ENCODE measurements at places on chromosomes 2 and 18.

DNA sequence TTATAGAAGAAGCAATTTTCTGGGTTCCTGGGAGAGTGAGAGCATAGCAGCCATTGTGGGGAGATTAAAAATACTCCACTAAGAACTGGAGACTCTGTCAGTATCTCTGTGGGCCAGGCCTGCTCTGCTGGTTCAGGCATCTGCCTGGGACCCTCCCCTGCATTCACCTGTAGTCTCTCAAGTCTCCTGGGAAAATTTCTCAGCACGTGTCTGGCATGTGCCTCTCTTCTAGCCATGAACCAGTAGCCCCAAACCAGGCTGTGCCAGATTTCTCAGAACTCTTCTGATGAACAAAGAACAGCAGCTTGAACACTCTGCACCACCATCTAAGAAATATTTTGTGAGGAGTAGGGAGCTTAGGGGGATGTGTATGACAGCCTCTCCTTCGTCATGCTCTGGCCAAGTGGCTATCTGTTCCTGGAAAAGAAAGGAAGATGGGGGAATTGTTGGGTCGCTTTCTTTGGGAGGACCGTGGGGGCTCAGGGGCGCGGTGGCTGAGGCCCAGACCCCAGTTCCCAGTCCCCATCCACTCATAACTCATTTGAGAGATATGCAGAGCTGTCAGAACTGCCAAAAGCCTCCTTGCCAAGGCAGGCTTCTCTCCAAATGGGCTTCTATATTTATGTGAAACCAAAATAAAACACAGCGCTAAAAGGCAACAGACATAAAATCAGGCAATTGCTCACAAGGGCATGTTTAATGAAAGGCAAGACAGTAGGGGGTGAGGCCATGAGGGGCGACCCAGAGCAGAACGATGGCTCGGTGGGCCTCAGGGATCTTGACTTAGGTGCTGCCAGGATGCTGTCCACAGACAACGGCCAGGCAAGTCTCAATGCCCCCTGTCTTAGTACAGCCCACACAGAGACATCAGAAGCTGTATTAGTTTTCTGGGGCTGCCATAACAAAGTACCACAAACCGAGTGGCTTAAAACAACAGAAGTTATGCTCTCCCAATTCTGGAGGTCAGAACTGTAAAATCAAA, 114.7 kb upstream of the TNP1 start:
- no peak overlapping the region for H3K27ac ChIP-seq
- DNase-seq: no peak
- no peak overlapping the region for H3K4me3 ChIP-seq
- H3K27me3 ChIP-seq: no peaks in the 10 kb centered on the region

GRCh38 chr2:181103659-181104058, 123.3 kb downstream of the UBE2E3 start:
- peaks cover 3% of the 10 kb centered on the region for H3K4me1 ChIP-seq
- no peaks in the 10 kb centered on the region for H3K36me3 ChIP-seq
- H3K4me3 ChIP-seq: no peak overlapping the region
- no peaks in the 10 kb centered on the region for H3K27me3 ChIP-seq
- no peak overlapping the region for H3K27ac ChIP-seq
- DNase-seq: no peak

GRCh38 chr2:120208381-120209353, 14.5 kb downstream of the TMEM185B start:
- no peak overlapping the region for H3K27ac ChIP-seq
- no peaks in the 10 kb centered on the region for H3K27me3 ChIP-seq
- H3K36me3 ChIP-seq: no peaks in the 10 kb centered on the region
- no peak overlapping the region for H3K4me3 ChIP-seq
- DNase-seq: no peak
- H3K4me1 ChIP-seq: no peaks in the 10 kb centered on the region

DNA sequence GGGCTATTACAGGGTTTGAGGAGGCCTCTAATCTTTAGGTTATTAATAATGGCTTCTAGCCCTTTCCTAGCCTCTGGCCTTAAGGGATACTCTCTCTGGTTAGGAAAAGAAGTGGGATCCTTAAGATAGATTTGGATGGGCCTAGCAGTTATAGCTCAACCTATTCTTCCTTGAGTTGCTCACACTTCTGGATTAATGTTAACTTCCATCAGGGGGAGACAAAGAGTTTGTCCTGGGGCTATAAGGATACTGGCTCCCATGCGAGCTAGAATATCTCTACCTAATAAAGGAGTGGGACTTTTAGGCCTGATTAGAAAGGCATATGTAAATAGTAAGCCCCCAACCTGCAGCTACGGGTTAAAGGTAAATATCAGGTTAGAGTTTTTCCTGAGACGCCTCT, 14.3 kb upstream of the PTH2R start:
- H3K4me3 ChIP-seq: no peak overlapping the region
- no peaks in the 10 kb centered on the region for H3K27me3 ChIP-seq
- H3K36me3 ChIP-seq: no peaks in the 10 kb centered on the region
- no peaks in the 10 kb centered on the region for H3K4me1 ChIP-seq
- DNase-seq: no peak
